Uterus (tissue), 4 donors: ENCODE measurements at places on chromosomes 3 and 15.

DNA sequence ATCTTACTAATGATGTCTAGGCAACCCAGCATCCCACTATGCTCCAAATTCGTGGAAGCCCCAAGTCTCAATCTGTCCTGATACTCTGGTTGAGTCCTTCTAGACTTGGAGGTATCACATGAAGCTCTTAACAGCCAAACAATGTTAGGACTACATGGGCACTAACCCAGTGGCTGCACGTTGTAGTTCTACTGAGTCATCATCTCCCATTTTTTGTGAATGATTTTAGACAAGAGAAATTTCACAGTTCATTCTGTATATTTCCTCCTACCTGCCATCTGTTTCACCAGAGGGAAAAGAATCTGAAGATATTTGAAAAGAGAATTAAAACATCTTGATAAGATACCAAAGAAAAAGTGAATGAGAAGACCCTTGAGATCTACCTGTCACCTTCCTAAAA lies 9.8 kb upstream of the WWTR1 start:
- DNase-seq, result no peak

- no peak for DNase-seq
Measured at GRCh38 chr15:67106764-67107013, 41.3 kb downstream of the SMAD3 start.

GRCh38 chr3:11555881-11556633 lies 87.7 kb downstream of the VGLL4 start:
- no peak for DNase-seq

DNA sequence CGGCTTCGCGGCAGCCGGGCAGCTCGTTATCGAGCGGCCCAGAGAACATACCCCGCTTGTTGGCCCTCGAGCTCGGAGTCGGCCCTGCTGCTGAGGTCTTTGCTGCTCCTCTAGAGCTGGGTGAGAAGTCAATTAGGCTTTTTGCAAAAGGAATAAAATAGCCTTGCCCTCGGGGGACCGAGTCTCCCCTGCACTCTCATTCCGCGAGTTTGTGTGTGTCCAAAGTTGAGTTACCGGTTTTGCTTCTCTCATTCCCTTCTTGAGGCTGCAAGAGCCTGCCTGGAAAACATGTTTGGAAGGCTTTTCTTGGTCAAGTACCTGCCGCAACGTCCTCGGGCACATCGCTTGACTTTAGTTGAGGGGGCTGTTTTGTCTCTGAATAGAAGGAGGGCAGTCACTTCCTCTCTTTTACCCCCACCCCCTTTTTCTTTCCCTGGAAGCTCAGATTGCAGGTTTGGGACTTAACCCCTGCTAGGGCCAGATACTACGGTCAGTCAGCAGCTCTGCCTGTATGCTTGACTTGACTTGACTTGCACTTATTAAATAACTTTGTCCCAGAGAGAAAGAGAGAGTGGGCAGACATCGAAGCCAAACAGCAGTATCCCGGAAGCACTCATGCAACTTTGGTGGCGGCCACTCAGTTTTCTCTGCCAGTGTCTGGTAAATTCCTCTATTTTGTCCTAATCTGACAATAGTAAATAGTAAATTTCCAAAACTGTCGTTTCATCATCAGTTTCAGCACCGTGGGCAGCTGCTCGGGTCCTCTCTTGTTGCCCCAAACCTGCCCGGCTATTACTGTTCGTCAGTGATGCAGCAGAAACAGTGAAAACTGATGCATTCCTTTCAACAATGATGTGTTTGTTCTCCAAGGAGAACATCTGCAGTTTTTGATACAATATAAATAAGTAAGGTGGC lies 609 bp downstream of the RNF13 start:
- no peak for DNase-seq
